CD4-positive, alpha-beta T cell treated with Interleukin-21 for 1 hour (primary cell): ENCODE measurements at places on chromosomes 4 and X.
A peak's percentile ranks its signal among the peaks of the same experiment; 100 is the strongest.

- DNase-seq, result no peak
Observed at GRCh38 chrX:151771726-151772125, 37.2 kb downstream of the CNGA2 start.

DNA sequence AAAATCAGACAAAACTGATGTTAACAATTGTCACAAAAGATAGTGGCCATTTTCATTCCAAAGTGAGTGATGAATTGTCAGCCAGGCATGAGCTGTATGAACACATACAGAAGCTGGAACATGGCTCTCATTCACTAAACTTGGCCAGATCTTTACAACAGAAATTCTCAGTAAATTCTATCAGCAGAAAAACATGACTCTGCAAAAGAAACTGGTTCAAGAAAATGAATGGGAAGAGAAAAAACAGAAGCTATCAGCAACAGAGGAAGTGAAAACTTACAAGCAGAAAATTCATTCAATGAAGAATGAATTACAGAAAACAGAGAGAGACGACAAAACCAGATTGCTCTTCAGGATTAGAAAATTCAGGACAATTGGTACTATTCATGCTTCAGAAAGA is 249.6 kb downstream of the COL25A1 start:
- DNase-seq, result no peak

GRCh38 chr4:181820553-181820952 is 422.6 kb upstream of the TENM3 start:
- no peak for DNase-seq

DNA sequence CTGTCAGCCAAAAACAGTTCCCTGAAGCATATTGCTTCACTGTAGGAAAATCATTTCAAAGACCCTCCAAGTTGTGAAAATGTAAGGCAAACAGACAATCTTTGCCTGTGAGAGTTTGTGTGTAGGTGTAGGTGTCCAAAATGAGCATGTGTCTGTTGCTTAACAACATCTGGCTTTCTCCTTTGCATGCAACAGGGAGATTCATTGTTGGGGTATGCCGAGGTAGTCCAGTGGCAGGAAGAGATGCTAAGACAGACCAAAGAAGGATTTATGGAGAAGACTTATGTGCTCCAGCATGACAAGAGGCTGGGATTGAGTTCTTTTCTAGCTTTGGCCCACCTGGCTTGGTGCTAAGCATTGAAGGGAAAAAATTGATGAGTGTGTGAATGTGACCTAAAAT is 29.8 kb upstream of the SMAD1 start:
- DNase-seq, result no peak

DNA sequence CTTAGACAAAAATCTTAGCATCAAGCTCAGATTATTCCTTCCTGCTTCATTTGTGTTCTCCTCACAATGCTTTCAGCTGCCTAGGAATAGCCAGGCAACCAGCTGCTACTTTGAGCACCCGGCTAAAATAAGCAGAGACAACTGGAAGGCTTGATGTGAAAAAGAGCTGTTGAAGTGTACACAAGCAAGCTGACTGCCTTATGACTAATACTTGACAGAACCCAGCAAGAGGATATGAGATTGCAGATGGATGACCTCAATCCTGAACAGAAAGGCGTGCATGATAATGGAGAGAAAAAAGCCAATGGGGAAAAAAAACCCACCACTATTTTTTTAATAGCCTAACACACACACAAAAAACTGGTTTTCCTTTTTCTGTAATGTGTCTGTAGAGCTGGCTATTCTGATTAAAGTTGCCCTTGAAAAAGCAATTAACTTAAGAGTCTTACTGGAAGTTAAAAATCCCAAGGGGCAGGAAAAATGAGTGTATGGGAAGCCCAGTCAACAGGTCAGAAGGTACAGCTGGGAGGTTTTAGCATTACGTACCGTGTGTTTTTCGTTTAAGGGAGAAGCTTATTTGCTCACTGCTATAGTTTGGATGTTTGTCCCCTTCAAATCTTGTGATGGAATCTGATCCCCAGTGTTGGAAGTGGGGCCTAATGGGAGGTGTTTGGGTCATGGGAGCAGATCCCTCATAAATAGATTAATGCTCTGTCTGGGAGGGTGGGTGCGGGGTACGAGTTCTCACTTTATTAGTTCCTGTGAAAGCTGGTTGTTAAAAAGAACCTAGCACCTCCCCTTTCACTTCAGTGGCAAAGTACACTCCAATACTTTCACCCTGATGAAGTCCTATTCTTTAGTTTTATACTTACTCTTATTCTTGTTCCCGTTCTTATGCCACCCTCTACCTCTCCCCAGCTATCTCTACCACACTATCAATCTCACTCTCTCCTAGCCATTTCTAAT is 37.1 kb upstream of the HERC6 start:
- no peak for DNase-seq

DNA sequence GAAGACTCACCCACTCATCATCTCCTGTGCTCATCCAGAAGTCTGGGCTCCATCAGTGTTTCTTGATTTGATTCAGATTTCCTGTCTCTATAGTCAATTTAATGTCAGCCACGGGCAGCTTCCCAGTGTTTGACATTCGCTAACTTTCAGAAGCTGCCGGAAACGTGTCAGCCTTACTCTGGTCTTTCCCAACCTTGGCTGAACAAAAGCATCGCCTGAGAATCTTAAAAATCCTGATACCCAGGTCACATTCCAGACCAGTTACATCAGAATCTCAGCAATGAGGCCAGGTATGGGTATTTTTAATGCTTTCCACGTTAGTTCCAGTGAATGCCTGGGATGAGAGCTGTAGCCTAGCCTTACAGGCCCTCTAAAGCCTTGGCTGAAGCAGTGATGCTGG is 233.8 kb downstream of the FRMPD4 start:
- DNase-seq, result no peak

DNA sequence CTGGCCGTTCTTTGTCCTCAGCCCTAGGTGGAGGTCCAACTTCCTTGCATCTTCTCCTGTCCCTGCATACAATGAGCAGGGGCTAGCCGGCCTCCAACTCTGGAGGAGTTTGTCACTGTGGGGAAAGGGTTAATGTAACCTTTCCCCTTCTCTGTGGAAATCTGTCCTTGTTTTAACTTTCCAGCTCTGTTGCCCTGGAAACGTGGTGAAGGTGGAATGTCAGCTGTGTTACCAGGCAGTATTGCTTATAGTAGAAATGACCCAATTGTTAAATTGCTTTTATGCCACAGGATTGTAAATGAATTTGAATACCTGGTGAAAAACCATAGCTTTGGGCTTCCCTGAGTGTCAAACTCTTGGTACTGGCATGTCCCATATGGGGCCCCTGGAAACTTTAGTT is 131.6 kb upstream of the SCML1 start:
- DNase-seq, result no peak

DNA sequence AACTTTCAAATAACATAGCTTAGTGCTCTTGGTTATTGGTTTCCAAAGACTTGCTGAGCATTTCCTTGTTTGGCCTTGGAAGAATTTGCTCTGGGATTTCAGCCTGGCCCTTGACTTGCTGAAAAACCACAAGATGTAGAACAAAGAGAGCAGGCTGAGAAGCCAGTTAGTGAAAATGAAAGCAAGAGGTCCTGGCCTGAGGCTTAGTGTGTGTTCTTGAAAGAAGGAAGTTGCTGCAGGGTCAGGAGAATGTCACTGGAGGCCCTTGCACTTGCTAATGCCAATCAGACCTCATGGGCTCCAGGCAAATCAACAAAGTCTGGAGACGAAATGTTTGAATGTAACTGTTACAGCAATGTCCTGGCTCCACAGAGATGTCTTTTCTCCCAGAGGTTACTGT is 79.4 kb downstream of the SYNPO2 start:
- peak; percentile 17 for DNase-seq

DNA sequence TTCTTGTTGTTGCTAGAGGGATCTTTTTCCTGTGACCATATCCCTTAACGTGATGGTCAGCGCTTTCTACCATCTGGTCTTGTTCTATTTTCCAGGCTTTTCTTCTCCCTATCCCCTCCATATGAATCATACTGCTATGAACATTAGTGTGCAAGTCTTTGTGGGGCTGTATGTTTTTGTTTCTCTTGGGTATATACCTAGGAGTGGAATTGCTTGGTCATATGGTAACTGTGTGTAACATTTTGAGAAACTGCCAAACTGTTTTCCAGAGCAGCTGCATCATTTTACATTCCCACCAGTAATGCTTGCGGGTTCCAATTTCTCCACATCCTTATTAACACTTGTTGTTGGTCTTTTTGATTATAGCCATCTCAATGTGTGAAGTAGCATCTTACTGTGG is 121.4 kb downstream of the SPRY1 start:
- DNase-seq, result no peak

DNA sequence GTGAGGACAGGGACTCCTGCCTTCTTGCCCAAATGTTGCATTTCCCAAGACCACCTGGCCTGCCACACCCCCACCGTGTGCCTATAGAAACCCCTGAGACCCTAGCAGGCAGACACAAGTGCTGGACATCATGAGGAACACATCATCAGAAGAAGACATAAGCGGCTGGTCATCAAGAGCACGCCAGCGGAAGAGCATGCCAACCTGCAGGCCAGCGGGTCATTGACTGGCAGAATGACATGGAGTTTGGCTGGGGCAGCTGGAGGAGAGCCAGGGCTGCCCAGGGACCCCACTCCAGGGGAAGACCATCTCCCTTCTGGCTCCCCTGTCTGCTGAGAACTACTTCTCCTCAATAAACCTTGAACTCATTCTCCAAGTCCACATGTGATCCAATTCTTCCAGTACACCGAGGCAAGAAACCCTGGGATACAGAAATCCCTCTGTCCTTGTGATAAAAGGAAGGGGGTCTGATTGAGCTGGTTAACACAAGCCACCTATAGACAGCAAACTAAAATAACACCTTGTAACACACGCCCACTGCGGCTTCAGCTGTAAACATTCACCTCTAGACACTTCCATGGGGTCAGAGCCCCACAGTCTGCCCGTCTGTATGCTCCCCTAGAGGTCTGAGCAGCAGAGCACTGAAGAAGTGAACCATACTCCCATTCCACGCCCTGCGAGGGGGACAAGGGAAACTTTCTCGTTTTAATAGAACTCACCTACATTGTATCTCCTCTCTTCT is 164.8 kb upstream of the EMCN start:
- no peak for DNase-seq

DNA sequence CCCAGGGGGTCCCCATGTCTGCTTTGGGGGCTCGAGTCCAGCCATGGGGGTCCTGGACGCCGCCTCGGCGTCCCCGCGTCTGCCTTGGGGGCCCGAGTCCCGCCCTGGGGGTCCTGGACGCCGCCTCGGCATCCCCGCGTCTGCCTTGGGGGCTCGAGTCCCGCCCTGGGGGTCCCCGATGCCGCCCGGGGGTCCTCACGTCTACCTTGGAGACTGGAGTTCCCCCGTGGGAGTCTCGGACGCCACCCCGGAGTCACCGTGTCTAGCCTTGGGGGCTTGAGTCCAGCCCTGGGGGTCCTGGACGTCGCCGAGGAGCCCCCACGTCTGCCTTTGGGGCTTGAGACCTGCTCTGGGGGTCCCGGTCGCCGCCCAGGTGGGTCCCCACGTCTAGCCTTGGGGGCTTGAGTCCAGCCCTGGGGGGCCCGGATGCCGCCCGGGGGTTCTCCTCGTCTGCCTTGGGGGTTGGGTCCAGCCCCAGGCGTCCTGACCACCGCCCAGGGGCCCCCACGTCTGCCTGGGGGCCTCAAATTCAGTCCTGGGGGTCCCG is 1.1 kb upstream of the GTPBP6 start:
- DNase-seq, result no peak

DNA sequence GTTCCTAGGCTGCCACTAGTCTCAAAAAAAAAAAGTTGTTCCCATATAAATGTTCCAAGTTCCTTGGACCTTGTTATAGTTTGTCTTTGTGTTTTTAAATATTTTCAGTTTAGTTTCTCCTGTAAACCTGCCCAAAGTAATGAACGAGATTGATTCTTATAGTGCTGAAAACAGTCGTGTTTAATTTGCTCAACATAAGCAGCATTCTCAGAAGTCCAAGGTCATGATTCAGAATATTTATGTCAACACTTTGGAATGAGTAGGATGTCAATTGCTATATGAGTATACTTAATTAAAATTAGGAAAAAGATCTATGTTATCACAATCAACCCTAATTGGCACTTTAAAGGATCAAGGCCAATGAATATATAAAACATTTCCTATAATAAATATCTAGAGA is 510.9 kb downstream of the PPP4R3C start:
- no peak for DNase-seq

DNA sequence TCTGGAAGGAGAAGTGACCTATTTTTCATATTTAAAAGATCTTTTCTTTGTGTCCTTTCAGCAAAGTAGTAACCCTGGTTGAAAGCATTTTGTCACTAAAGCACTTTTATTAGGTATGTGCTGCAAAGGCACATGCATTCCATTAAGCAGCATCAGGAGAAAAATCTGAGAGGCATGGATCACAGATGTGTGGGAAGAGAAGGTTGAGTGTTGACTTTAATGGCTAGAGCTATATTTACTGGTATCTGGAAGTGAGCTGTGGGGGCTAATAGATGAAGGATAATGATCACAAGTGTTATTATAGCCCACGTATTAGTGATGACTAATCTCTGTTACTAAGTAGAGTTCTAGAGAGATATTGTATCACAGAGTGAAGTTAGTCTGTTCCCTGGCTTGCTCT is 1520.7 kb downstream of the ARAP2 start:
- DNase-seq, result no peak

GRCh38 chrX:68199062-68199848 is 234.0 kb downstream of the OPHN1 start:
- no peak for DNase-seq

DNA sequence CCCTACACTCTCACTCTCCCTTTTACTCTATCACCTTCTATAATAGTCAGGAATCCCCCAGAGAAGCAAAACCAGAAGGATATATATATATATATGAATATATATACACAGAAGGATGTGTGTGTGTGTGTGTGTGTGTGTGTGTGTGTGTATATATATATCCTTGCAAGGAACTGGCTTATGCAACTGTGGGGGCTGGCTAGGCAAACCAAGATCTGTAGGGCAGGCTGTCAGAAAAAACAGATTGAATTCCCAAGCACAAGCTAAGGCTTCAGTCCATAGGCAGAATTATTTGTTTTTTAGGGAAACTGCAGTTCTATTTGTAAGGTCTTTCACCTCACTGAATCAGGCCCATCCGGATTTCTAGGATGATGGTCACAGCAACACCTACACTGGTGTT is 13.0 kb upstream of the KLHL2 start:
- no peak for DNase-seq

DNA sequence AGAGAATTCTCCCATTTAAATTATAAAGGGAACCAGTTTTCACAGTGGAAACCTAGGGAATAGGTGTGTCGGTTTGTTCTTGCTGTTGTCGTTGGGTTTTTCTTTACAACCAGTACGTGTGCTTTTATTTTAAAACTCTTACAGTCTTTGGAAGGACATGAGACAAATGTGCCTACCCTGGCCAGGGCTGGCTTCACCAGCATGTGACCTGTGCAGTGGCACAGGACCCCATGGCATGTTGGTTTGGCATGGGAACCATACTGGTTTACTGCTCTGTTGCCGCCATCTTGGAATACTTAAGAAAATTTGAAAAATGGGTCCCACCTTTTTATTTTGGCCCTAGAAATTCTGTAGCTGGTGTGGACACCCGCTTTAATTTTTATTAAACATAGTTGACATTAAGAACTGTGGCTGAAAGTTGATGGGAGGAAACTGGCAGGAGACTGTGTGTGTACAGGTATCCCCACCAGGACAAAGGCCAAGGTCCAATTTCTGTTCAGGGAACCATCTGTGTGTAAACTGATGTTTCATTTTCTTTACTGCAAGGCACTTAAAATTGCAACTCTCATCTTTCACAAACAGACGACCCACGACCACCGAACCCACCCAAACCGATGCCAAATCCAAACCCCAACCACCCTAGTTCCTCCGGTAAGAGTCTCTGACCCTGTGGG is 28.8 kb downstream of the CD99 start:
- no peak for DNase-seq

GRCh38 chrX:85836868-85837267 is 210.5 kb downstream of the CHM start:
- DNase-seq, result no peak

GRCh38 chr4:38308728-38309311 is 348.6 kb downstream of the PTTG2 start:
- no peak for DNase-seq
